ENCODE measurements at places on chromosomes 1 and 21.
A peak's percentile ranks its signal among the peaks of the same experiment; 100 is the strongest.

DNA sequence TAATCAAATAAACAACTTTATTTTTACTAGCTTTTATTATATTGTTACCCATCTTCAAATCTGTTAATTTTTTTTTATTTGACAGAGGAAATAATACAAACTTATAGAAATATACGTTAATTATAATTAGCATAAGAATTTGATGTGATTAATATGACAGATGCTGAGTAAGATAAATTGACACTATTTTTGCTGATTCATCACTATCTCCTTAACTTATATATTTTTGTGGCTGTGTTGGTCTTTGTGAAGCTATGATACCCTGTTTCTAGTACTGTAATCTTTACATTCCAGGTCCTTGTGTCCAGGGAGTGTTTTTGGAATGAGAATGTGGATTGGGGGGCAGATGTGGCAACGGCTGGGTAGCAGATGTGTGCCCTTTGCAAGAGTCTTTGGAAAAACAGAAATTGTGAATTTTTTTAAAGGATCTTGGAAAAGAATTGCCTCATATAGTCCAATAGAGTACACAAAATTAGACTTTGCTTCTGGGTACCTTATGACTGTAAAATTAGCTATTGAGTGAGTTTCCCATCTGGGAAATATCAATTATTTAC, 102.6 kb downstream of the KCNK2 start:
- no peak for DNase-seq

DNA sequence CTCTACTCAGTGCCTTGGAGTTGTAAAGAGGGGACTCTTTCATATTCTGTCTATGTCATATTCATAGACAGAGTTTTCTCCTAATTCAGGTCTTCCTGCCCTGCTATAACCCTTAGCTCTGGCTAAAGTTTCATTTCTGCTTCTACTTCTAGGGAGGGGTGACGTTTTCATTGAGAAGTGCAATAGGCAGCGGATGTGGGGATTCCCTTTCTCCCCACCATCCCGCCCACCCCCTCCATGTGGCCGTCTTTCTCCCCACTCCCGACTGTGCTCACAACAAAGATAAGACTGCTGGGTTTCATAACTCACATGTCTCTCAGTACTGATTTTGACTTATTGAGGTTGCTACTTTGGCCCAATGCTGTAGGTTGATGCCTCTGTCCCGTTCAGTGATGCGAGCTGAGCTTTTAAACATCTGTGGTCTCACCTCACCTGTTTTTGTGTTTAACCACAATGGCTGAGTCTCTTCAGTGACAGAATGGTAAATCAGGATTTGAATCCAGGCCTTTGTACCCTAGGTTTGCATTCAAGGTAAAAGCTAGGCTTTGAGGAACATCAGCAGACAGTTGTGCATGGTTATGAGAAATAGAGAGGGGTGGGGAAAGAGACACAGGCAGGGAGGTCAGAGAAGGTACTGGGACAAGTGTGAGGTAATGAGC, 7.8 kb upstream of the KIF14 start:
- DNase-seq: no peak

- DNase-seq: no peak
Measured at GRCh38 chr21:37060296-37060695, 12.6 kb downstream of the PIGP start.

GRCh38 chr1:22711591-22712501, 1.2 kb downstream of the EPHB2 start:
- no peak for DNase-seq

DNA sequence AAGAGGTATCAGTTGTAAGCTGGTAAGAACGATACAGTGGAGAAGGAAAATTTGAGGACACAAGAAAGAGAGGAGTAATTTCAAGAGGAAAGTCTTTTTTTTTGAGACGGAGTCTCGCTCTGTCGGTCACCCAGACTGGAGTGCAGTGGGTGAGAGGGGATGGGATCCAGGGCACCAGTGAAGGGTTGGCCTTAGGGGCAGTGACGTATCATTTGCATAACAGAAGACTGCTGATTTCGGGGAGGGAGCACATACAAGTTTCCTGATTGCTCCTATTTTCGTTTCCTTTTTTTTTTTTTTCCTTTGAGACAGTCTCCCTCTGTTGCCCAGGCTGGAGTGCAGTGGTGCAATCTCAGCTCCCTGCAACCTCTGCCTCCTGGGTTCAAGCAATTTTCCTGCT, 4.2 kb downstream of the S100A13 start:
- DNase-seq: no peak

GRCh38 chr1:57984277-57984676, 560.4 kb upstream of the DAB1 start:
- DNase-seq: no peak

- DNase-seq: peak; percentile 53
Measured at GRCh38 chr21:41361786-41362604, at the start of gene MX2. TSS of gene MX2 (plus strand) at chr21:41362027. CDS start at chr21:41376907, 14,880 bp downstream.

- no peak for DNase-seq
Measured at GRCh38 chr21:31988492-31989290, 115.9 kb downstream of the HUNK start.

DNA sequence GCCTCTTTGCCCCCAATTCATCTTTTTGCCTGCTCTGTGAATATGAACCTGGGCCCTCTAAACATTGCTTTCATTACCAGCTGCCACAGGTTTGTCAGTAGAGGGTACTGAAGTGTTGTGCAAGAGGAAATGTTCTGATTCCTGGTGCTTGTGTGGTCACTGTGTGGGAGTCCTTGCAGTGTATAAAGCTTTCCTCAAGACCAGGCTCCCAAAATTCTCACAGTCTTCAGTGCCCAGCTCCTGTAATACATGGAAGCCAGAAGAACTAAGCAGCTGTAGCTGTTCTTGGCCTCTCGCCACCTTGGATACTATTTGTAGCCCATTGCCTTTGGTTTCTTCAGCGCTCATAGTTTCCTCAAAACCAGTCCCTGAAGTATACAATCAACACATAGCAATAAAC, 1046.2 kb downstream of the BRINP3 start:
- DNase-seq: no peak

GRCh38 chr1:174028495-174028894, 6.3 kb upstream of the RC3H1 start:
- DNase-seq: no peak

DNA sequence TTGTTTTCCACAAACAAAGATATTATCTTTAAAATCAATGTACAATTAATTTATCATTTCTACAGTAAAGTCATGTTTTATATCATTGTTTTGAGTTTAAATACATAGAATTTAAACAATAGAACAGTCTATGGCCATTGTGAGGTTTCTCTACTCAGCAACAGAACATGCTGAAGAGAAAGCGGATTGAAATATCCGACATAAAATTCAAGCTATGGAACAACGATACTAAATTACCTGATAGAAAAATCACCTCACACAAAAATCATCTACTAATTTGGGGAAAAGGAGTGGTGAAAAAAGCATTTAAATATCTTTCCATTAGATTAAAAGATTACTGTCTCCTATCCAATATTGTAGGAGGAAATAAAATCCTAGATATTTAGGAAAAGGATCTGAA, 12.6 kb downstream of the CDKN2C start:
- DNase-seq: no peak

DNA sequence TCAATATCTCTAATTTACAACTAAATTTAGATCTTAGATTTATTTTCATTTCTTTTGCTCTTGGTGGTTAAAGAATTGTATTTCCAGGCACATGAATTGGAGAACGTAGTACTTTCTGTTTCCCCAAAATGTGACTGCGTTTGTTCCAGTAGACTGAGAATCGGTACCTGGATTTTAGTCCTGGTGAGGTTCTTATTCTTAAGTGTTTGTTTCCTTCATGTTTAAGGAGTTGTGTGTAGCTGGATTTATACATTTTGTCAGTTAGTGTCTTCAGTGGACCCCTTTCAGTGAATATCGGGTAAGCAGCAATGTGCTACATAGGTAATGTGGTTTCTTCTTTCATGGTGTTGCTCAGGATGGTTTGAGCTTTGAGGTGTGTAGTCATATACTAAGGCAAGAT, 6.8 kb downstream of the MIER1 start:
- no peak for DNase-seq

- DNase-seq: no peak
Measured at GRCh38 chr1:218462587-218462986, 117.5 kb downstream of the TGFB2 start.

DNA sequence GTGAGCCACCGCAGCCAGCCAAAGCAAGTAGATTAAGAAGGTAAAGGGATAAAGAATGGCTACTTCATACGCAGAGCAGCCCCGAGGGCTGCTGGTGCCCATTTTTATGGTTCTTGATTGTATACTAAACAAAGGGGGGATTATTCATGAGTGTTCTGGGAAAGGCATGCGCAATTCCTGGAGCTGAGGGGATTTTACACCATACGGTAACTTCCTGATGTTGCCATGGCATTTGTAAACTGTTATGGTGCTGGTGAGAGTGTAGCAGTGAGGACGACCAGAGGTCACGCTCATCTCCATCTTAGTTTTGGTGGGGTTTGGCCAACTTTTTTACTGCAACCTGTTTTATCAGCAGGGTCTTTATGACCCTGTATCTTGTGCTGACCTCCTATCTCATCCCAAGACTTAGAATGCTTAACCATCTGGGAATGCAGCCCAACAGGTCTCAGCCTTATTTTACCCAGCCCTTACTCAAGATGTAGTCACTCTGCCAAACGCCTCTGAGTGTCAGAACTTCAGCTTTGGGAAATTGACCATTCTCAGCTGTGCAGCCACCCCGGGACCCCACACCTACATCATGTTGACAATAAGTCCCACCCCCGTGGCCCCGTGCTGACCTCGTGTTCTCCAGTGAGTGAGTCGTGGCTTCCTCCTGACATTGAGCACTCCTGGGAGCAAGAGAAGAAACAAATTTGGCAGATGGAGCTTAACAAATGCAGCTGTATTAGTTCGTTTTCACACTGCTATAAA, 149.4 kb upstream of the COL6A1 start:
- no peak for DNase-seq
